Upper lobe of right lung (tissue), 1 donor: ENCODE measurements at places on chromosomes 5 and 9. TPM values are rescaled to one million over a fixed set of nuclear protein-coding genes. Genes with fewer than 3 reads are reported as not detected.

Gene SPATA31A3
- total RNA-seq, result not detected

Gene HNRNPK
- total RNA-seq, result 353 TPM

- no peak overlapping the region for H3K4me3 ChIP-seq
- H3K4me1 ChIP-seq, result no peaks in the 10 kb centered on the region
- no peak for DNase-seq
- no peaks in the 10 kb centered on the region for H3K36me3 ChIP-seq
Observed at GRCh38 chr5:111948092-111948841, 191.3 kb upstream of the NREP start.

DNA sequence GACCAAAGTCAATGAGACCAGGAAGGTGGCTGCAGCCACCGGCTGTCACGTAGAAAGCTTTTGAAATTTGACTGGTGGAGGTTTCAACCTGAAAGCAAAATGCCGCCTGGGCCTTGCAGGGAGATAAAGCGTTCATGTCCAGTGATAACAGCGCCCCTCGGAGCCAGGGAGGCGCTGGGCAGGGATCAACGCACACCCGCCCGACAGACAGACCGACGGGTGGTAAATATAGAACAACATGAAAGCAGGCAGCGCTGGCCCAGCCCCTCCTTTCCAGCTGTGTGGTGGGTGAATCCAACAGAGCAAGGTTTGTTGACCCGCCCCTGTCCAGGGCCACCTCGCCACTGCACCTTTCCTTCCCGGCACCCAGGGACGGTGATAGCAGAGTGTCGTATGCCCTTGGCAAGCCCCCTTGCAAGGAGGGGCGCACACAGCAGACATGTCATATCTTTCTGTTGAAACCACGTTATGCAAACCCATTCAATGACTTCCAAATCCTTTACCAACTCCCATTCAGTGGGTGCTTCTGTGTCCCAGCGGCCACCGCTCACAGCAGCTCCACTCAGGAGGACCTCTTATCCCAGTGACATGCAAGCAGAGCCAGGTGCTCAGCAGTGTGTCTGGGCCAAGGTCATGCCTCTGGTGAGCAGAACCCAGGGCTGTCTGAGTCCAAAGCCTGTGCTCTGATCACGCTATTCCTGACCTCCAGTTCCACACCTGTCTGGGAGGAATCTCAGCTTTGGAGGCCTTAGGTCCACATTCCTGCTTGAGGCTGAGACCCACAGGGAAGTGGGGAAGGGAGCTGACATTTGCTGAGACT, 38.7 kb downstream of the NKX2-5 start:
- H3K27me3 ChIP-seq, result peaks cover 14% of the 10 kb centered on the region
- DNase-seq, result no peak
- no peak overlapping the region for H3K27ac ChIP-seq
- no peaks in the 10 kb centered on the region for H3K36me3 ChIP-seq
- no peak overlapping the region for H3K4me3 ChIP-seq
- no peaks in the 10 kb centered on the region for H3K4me1 ChIP-seq

- DNase-seq, result no peak
- no peak overlapping the region for H3K4me3 ChIP-seq
- H3K4me1 ChIP-seq, result no peaks in the 10 kb centered on the region
- no peaks in the 10 kb centered on the region for H3K36me3 ChIP-seq
- H3K27me3 ChIP-seq, result no peaks in the 10 kb centered on the region
- no peak overlapping the region for H3K27ac ChIP-seq
Observed at GRCh38 chr5:112004867-112005622, 248.1 kb upstream of the NREP start.
